ENCODE measurements at places on chromosomes 5 and 9.

DNA sequence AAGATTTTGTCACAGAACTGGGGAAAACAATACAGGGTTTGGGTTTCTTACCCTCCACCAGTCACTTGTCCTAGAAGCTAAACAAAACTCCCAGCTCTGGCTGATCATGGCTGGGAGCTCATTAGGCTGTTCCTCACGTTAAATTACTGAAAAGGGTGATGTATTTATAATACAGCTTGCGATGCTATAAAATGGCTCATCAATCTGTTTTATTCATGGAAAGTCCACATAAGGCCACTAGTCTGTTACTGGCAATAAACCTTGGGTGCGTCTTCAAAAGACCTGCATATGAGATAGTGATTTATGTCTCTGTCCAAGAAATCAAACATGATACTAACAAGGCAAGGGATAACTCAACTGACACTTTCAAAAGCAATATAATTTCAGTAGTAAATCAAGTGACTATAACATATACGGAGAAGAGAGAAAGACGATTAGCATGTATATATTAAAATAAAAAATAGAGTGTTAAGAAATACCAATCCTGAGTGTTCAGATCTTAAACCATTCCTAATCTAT, 219.0 kb downstream of the BNC2 start:
- DNase-seq = no peak

DNA sequence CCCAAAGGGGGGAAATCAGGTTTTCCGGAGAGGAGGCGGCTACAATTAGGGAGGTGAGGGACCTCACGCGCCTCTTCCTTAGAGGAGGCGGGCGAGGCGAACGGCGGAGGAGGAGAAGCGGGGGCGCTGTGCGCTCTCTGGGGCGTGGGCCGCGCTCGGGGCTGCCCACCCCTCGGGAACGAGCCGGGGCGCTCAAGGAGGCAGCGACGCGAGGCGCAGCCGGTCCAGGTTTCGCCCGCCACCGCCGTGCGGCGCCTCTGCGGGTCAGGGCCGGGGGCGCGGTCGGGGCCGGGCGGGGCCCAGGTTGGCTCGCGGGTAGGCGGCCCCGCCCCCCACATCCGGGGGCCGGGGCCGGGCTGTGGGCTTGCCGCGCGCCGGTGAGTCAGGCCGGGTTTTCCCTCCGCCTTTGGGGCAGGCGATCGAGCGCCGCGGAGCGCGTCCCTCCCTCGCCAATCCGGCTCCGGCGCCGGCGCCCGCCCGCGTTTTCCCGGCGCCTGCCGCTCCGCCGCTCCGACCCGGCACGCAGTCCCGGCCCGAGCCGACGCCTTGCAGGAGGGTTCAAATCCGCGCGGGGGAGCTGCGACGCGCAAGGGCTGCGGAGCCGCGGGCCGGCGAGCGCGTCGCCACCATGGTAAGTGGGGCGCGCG, at the start of gene N4BP3:
Gene N4BP3, plus strand, starts transcription at position 392 of the 647 bp plus-strand sequence. CDS start 6,052 bp downstream, outside the sequence.
- peak; percentile 78 for DNase-seq

DNA sequence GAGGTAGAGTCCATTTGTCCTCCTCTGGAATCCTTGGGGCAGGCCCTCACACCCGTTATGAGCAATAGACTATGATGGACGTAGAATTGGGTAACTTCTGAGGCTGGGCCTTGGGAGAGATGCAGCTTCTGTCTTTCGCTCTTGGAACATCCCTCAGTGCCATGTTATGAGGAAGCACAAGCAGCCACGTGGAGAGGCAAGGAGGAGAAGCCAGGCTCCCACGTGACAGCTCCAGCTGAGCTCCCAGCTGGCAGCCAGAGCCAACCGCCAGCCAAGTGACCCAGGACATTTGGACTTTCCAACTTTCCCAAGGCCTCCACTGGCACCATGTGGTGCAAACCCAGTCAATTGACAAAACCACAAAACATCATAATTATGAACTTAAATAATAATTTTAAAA, 43.0 kb upstream of the BOD1 start:
- DNase-seq = no peak

DNA sequence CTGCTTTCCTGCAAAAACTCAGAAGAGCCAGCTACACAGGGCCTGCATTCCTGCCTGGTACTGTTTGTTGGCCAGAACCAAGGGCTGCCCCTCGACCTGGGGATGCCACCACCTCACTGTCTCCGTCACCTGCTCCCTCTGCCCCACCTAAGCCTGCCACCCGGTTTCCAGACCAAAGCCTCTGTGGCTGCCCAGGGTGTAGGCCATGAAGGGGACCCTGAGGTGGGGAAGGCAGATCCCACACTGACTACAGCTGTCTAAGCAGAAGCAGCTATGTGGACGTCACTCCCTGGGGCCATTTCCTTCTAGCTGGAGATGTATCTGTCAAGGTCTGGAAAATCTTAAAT, 35.8 kb downstream of the RASGEF1C start:
- no peak for DNase-seq

- no peak for DNase-seq
Measured at GRCh38 chr9:16824545-16825330, 45.7 kb downstream of the BNC2 start.

DNA sequence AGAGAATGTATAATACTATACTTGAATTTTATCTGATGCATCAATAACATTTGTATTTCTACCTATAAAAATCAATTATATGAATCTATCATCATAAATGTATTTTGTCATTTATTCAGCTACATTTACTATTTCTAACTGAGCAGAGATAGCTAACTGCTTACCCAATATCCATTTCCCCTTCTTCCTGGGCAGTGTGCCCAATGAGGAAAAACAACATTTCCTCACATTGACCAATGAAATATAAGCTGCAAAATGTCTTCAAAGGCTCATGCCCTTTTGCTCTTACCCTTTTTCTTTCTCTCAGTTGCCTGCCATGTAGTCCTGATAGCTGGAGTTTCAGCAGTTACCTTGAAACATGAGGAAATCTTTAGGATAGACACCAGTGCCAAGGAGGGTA, 385.8 kb upstream of the PCSK5 start:
- no peak for DNase-seq

DNA sequence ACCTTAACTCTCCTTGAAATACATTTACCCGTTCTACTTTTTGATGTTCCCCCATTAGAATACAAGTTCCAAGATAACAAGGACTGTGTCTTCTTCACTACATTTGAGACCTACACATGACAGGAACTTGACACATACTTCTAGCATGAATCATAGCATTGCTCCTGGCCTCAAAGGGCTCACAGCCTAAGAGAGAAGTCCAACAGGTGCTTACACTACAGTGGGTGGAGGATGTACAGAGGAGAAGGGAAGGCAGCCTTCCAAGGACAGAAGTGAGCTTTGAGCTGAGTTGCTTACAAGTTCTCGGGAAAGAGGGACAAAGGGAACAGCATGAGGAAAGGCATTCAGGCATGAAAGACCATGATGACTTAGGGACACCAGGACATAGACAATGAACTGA, 56.9 kb upstream of the MSX2 start:
- no peak for DNase-seq

- DNase-seq = no peak
Measured at GRCh38 chr5:54285686-54286085, 24.7 kb downstream of the ARL15 start.

DNA sequence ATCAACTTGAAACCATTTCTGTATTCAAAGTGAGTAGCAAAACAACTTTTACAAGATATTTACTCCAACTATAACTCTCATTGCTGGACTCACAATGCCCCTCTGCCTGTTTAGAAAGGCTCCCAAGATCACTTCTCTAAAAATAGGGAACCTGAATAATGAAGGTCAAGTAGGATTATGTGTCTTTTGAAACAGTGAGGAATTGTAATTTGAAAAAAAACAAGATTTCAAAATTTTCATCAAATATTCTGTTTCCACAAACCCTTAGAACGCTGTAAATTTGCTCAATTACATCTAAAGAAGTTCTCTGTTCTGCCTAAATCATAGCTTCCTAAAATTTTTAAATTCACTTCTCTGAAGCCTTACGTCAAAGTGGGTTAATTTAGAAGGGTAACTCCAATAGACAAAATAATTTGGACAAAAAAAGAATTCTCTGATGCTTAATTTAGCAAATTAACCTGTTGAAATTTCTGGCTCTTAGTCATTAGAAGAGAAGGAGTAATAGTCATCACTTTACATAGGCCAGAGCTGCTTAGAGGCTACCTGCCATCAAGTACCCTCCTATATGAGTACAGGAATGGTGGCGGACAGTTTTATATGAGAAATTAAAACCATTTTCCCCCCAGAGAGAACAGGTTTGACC, 4.0 kb downstream of the ELL2 start:
- DNase-seq = no peak

- DNase-seq = no peak
Measured at GRCh38 chr9:77453825-77454647, 194.1 kb downstream of the GNA14 start.

- DNase-seq = no peak
Measured at GRCh38 chr9:32589083-32589723, 16.2 kb upstream of the NDUFB6 start.

GRCh38 chr9:112853882-112854585, 36.6 kb downstream of the SLC46A2 start:
- DNase-seq = no peak

DNA sequence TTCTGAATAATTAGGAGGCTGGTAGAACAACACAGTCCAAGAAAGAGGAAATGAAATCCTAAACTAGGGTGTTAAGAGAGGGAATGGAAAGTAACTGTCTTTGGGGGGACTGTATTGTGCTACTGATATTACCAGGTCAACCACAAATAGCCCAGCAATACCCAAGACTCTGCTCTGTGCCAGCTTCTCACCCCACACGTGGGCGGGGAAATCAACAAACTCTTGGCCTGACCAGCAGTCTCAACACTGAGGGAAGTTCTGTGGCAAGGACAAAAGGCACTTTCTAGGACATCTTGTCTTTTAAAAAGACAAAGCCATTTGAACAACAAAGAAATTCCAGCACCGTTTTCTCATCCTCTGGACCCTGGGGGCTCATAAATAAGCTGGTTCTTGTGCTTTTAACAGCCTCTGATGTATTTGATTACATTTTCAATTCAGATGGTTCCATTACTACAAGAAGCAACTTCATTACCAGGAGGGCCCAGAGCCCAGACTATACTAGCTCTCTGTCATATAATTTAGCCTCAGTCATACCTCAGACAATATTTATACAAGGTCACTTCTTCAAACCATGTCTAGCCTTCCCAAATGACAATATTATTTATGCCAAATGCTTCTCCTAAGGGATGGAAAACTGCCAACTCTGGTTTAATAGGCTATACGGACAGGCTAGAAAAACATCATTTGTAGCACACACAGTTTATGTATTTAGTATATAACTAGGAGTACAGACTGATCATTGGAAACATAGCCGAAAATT, 297.8 kb downstream of the CWC27 start:
- DNase-seq = no peak

- DNase-seq = no peak
Measured at GRCh38 chr9:83429229-83429628, 109.0 kb downstream of the FRMD3 start.

DNA sequence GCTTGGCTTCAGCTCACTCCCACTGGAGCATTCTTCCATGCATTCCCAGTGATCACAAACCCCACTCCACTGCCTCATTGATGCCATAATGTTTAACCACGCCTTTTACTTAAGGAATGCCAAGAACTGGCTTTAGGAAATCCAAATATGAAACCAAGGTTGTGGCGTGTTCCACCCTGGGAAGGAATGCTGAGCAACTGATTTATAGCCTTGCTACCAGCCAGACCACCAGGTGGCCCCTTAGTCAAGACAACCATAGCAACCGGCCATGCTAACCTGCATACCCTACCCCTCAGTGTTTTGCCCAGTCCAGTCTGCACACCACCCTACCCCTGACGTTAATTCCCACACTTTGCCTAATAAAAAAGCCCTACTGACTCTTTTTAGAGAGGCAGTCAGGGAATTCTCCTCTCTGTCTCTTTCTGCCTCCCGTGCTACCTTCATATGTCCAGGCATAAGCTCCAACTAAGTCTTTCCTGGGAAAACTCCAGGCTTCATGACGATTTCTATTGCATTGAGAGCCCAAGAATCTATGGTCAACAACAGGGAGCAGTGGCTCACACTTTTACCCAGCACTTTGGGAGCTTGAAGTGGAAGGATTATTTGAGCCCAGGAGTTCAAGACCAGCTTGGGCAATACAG, 27.0 kb upstream of the PRRC2B start:
- no peak for DNase-seq

DNA sequence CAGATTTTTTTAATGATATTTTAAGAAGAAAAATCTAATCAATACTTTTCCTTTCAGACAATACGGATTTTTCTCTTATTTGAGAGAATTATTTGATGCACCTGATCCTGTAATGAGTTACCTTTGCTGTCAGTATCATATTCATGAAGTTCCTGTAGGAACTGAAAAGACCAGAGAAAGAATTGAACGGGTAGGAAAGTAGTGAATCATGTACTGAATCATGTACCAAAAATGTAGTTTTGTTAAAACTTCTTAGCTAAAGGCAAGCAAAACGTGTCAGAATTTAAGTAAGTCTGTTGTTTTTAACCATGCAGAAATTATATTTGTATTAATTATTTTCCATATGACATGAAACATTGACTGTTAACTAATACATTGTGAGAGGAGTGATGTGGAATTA, 56.6 kb downstream of the SMC5 start:
- DNase-seq = no peak

GRCh38 chr5:178398901-178399700, 166.5 kb upstream of the PHYKPL start:
- no peak for DNase-seq

GRCh38 chr9:109414125-109414785, 83.9 kb downstream of the PTPN3 start:
- DNase-seq = no peak

- DNase-seq = no peak
Measured at GRCh38 chr5:80509362-80509761, 21.5 kb downstream of the FAM151B start.

- DNase-seq = no peak
Measured at GRCh38 chr5:1007681-1008450, 736 bp upstream of the NKD2 start.

DNA sequence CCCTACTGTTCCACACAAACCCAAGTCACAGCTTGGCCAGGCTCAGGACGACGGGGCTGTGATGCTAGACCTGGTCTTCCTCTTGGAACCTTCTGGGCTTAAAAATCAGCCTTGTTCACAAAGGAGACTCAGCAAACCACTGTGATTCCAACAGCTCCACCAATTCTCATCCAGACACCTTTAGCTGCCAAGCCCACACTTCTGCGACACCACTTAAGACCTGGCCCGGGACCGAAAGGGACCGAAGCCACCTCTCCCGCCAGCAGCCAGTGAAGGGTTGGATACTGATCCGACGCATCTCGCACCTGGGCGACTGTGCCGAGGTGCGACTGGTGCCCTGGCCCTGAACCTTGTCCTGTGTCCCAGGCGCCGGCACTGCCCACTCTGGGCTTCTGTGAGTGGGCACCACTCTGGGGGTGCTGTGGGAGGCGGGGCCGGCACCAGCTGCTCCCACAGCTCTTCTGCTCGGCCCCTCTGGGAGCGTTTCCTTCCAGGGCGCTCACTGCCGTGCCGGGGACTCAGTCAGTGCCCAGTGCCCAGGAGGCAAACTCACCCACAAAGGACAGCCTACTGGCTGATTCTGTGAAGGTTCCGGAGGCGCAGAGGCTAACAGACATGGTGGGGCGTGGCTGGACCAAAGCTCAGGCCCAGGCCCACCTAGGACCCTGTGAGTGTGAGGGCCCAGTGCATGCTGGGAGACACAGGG, 50.9 kb downstream of the EXD3 start:
- DNase-seq = no peak

GRCh38 chr9:101796044-101796443, 57.6 kb upstream of the GRIN3A start:
- DNase-seq = no peak

GRCh38 chr9:98158071-98158831, 34.2 kb downstream of the CORO2A start:
- DNase-seq = no peak

Data from activated T-helper 1 cell treated with Interleukin-2 at 50 U/mL for 16 hours (primary cell).